ENCODE measurements at places on chromosomes 4 and X.

GRCh38 chrX:132414404-132414803, 74.4 kb downstream of the MBNL3 start:
- no peak for DNase-seq

DNA sequence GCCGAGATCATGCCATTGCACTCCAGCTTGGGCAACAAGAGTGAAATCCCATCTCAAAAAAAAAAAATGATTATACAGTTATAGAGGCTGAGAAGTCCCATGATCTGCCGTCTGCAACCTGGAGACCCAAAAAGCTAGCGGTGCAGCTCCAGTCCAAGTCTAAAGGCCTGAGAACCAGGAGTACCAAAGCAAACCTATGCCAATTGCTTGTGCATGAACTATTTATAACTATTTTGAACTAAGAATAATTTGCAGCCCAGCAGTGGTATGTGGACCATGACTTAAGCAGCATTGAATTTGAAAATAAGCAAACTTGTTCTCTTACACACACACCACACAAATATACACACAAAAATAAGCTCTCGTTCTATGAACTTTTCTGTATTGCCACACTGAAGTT, 51.8 kb downstream of the TASL start:
- DNase-seq, result no peak

- DNase-seq, result peak; percentile 16
Observed at GRCh38 chrX:130916636-130917422, 13.8 kb upstream of the ENOX2 start.

- no peak for DNase-seq
Observed at GRCh38 chr4:22999419-22999818, 306.7 kb downstream of the GBA3 start.

DNA sequence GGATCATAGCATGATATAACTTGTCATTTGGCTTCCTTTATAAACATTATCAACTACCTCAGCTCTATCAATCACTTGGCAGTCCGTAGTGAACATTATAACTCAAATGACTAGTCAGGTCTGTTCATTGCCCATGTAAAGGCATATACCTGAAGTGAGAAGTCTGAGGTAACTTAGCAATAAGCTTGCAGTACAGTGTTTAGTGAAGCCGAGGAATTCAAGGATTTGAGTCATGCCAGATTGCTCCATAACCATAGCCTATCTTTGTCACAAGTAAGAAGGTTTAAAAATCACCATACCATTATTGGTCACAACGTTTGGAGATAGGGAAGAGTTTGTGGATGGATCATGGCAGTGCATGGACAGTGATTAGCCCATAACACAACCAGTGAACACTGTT, 41.6 kb downstream of the AR start:
- no peak for DNase-seq

- no peak for DNase-seq
Observed at GRCh38 chrX:16586377-16587112, 63.4 kb upstream of the S100G start.

DNA sequence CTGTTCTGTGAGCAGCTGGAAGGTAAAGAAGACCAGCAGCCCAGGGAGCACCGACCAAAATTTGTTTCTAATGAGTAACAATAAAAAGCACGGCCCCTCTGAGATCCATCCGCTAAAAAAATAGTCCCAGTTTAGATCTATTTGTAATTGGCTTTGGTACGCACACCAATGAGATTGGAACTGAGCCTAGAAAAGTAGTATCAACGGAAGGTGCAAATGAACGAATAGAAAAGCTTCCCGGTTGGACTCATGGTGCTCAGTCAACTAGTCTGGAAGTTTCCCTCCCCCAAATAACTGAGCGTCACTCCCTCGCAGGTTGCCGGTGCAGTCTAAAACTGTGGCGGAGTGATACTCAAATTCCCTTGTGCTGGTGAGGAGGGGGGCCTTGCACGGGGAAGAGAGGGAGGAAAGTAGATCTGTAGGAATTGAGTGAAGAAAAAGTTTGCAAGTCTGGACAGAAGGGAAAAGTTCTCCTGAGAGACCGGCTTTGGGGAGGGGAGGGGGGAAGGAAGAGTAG, at the start of gene COL4A5:
Gene COL4A5 (plus strand): TSS at position 413 of the 517 bp plus-strand sequence. CDS start 288 bp downstream, outside the sequence.
- DNase-seq, result no peak

DNA sequence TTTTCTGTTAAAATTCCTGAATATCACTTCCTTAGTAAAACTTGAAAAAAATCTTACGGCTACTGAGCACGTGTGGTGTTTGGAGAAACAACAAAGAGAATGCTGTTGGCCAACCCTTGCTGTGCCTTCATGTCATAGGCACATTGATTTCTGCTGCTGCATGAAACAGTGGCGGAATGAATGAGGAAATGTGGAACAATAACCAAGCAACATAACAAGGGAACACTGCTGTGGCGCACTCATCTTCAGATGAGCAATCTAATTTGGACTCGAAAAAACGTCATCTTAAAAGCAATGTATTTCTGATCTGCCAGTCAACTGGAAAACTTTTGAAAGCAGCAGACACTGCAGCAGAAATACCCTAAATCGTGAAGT, 51.4 kb downstream of the PROM1 start:
- no peak for DNase-seq

- DNase-seq, result no peak
Observed at GRCh38 chrX:103628386-103629317, at the start of gene TCEAL1. TCEAL1 (plus strand) TSS chrX:103628975; CDS start chrX:103629917, 942 bp downstream.

DNA sequence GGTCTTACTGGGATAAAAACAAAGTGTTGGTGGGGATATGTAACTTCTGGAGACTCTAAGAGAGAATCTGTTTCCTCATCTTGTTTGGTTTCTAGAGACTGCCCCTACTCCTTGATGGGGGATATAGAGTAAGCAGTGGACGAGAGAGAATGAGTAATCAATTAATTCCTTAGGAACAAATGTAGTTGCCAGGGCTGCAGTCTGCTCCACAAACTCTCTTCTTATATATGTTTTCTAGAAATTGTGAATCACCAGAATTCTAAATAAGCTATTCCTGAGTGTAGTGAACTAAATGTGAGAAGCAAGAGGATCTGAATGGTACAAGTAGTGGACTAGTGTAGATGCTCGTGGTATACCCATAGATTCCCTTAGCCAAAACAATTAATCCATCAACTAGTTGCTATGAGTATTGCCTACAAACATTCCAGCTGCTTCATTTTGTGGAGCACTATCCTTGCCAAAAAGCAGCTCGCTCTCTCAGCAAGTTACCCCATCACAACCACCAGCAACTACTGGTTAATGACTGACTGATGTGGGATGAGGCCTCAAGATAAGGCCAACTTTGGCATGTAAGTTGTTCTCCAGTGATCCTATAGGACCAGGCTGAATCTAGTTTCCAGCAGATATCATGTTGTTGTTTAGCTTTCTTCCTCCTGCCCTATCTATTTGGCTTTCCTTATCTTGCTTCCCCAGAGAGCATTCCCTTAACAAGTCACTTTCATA, 273.0 kb downstream of the SLC7A11 start:
- DNase-seq, result no peak

DNA sequence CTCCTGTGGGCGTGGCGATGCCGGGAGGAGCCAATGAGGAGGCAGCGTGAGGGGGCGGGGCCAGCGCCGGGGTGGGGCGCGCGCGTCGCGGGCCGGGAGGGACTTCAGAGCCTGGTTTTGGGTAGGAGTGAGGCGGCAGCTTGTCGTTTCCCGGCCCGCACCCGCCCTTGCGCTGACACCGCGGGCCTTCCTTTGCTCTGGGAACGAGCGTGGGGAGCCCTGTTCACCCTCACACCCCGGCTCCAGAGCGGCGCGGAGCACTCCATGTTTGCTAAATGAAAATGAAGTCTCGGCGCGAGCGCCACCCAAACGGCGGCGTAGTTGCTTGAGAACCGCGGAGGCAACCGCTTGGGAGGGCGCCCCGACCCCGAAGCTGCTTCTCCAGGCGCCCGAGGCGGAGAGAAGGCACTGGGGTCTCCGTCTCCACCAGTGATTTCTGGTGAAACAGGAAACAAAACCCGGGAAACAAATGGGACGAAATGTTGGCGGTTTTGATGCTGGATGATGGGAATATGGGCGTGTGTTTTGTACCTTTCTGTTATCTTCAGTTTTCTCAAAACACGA, 497 bp upstream of the GRPEL1 start:
- no peak for DNase-seq

- DNase-seq, result no peak
Observed at GRCh38 chrX:80667967-80668366, 141.7 kb downstream of the BRWD3 start.

GRCh38 chrX:100379388-100379986, 30.6 kb downstream of the PCDH19 start:
- DNase-seq, result no peak

- DNase-seq, result no peak
Observed at GRCh38 chr4:133775881-133776280, 425.7 kb downstream of the PABPC4L start.

DNA sequence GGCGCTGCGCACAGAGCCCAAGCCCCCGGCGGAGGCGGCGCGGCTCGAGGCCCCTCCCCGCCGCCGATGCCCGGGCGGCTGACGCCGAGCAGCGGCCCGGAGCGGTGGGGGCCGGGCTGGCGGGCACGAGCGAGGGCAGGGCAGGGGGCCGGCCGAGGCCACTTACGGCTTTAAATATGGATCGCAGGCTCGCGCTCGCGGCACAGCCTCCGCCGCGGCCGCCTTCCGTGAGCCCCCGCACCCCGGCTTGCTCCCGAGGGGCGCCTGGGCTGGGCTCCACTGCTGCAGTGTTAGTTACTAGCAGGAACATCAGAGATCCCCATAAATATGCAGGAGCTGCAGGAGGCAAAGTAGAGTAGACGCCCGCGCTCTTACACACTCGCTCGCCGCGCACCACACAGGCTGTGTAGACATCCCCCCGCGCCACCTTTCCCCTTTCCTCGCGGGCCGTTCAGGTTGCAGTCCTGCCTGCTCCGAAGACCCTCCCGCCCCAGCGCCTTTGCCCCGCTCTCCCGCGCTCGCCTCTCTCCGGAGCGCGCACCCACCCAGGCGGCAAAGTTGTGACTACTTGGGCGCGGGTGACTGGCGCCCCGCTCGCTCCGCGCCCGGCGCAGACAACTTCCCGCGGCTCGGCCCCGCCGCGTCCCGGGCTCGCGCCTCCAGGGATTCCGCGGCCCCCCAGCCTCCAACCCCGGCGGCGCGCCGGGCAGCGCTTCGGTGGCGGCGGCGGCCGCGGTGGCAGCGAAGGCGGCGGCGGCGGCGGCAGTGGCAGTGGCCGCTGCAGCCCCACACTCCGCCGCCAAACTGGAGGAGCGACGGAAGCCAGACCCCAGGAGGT, 152.0 kb upstream of the SLC4A4 start:
- peak; percentile 14 for DNase-seq

GRCh38 chr4:138182838-138183426, 59.2 kb downstream of the SLC7A11 start:
- no peak for DNase-seq

DNA sequence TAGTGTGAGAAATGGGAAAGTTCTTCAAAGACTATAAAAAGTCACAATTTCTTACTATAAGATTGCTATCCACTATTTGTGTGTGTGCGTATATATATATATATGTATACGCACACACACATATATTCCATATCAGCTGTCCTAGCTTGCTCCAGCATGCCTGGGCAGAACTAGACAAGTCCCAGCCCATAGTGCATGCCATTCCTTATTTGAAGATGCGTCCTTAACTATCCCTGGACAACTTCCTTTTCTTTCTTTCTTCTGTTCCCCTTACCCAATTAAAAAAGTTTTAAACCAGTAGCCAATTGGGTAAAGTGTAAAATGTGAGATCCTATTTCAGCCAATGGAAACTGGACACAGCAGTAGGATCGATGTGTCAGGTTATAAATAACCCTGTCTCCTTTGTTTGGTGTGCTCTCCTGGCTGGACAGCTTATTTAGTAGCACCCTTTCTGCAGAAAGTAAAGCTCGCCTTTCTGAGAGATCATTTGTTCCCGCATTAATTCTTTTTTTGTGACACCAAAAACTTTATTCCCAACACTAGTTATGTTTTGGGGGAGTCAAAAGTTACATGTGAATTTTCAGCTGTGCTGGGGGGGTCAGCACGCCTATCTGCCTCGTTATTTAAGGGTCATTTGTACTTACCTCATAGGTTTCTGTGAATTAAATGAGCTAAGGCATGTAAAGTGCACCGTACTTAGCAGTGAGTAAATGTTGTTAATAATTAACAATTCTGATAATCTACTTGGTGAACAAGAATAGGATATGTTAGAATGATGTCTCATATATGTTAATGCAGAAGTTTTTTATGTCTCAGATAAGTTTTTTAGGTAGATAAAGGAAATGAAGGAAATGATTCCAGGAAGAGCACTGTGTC, 40.9 kb downstream of the KDM6A start:
- no peak for DNase-seq

DNA sequence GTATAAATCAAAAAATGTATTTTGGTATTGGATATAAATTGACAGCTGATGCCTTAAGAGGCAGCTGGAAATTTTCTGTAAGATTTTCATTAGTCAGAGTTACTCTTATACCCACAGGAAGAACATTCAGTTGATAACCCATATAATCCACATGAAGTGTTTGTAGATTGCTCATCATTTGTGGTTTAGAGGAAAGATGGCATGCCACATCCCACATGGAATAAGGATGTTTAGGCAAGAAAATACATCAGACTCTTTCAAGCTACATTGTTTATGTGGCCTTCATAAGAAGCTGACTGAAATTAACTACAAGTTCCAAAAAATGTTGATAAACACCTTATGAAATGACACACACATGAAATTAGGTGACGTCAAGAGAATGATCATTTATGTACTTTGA, 56.6 kb downstream of the AREG start:
- DNase-seq, result no peak

GRCh38 chrX:132786217-132786616, 172.2 kb downstream of the HS6ST2 start:
- no peak for DNase-seq

GRCh38 chrX:148609515-148610327, 109.3 kb downstream of the AFF2 start:
- DNase-seq, result no peak

- DNase-seq, result no peak
Observed at GRCh38 chr4:22676063-22676462, 16.7 kb upstream of the GBA3 start.

DNA sequence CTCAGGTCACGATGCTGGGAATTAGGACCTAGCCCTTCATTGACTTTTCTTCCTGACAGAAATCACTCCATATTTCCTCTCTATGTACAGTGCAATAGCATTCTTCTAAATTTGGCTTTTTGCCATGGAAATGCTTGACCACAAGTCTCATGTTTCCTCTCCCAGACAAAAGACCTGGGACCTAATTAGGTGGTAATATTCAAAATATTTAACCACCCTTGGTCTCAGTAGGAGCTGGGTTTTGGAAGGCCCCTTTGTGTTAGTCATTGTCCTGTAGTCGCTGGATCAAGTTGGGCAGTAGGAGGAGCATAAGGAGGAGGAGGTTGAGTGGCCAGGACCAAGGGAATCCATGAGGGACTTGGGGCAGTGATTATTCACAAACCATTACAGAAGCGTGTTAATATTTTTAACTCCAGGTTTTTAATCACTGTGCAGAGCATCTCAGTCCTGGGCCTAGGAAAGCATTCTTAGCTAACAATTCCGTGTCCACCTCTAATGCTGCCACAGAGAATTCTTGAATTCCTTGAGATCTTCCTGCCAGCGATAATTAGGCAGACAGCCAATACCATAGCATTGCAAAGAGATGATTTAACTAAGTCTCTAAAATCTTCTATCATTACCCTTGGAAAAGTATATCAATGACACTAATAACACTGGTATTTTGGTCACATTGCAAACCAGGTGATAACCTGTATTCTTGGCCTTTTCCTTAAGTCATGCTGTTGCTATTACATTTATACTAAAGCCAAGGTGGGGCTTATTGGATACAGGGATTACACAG, 25.0 kb upstream of the SHROOM4 start:
- no peak for DNase-seq
